ENCODE measurements at places on chromosomes 2 and 18. TPM values are rescaled to one million over a fixed set of nuclear protein-coding genes. Genes with fewer than 3 reads are reported as not detected.

Gene SKA1
- total RNA-seq = 36.3 TPM

Gene OR6B2
- total RNA-seq = not detected

Gene ZFAND2B
- total RNA-seq = 32.6 TPM

Gene MROH2A
- total RNA-seq = not detected

Gene TEX44
- not detected for total RNA-seq

Gene NAT8
- total RNA-seq = not detected

Gene ELP2
- 90.1 TPM for total RNA-seq

Gene YES1
- total RNA-seq = 6.7 TPM

Gene RTP5
- not detected for total RNA-seq

Gene LIMS2
- 15.5 TPM for total RNA-seq

Gene CYS1
- total RNA-seq = not detected
